ENCODE measurements at places on chromosomes 1 and 21. TPM values are rescaled to one million over a fixed set of nuclear protein-coding genes. Genes with fewer than 3 reads are reported as not detected.

Gene TMEM61
- total RNA-seq, result 1.0 TPM

Gene IFI44L
- total RNA-seq, result not detected

Gene OVAAL
- total RNA-seq, result not detected

Gene KCND3
- 0.15 TPM for total RNA-seq

Gene OR13G1
- not detected for total RNA-seq

Gene TNFSF4
- total RNA-seq, result 0.29 TPM

Gene INKA2
- 11.9 TPM for total RNA-seq

Gene SLAMF8
- total RNA-seq, result not detected

Gene KPRP
- not detected for total RNA-seq

Gene AMY2B
- total RNA-seq, result 0.90 TPM

Gene GPR3
- total RNA-seq, result 4.3 TPM

Gene PRAMEF25
- total RNA-seq, result not detected

DNA sequence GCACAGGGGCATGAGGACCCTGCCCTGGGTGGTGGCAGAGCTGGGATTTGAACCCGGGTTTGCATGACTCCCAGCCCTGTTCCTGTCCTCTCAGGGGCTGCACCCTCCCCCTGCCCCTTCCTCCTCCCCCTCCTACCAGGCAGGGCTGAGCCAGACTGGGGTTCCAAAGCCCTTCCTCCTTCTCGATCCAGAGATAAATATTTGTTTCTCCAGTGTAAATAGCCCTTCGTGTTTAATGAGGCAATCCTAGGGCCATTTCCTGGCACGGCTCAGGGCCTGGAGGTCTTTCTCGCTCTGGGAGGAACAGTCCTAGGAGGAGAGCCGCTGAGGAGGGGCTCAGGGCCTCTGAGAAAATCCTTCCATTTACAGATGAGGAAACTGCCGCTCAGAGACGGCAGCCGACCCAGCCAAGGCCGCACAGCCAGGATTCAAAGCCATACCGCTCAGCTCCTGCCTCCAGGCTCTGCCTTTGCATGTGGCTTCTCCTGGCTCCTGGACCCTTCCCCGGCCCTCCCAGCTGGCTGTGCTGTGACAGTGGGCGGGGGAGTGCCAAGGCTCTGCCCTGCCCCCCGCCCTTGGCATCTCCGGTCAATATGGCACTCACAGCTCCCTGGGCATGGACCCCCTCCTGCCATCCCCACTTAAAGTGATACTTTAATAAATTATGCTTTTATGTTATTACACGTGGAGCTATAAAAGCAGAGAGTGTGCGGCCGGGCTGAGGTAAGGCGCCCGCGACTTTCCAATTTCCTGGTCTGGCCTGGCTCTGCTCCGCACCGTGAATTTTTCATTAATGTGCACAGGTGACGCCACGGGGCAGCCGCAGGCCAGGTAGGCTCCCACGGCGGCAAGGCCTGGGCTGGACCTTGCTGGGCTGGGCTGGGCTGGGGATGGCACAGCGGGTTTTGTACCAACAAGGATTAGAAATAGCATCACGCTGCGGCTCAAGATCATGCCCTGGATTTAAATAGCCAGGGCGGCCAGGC lies 114.7 kb upstream of the WNT4 start:
- no peak for DNase-seq

GRCh38 chr1:150761801-150762200 lies 3.8 kb downstream of the CTSS start:
- no peak for DNase-seq

- peak; percentile 67 for DNase-seq
Observed at GRCh38 chr1:109478806-109479205, 4.9 kb upstream of the ATXN7L2 start.

- no peak for DNase-seq
Observed at GRCh38 chr1:190170321-190170720, 307.3 kb downstream of the BRINP3 start.

- DNase-seq, result no peak
Observed at GRCh38 chr1:66415866-66416265, 118.1 kb upstream of the SGIP1 start.

- DNase-seq, result no peak
Observed at GRCh38 chr1:33182401-33182841, 578 bp upstream of the TRIM62 start.

DNA sequence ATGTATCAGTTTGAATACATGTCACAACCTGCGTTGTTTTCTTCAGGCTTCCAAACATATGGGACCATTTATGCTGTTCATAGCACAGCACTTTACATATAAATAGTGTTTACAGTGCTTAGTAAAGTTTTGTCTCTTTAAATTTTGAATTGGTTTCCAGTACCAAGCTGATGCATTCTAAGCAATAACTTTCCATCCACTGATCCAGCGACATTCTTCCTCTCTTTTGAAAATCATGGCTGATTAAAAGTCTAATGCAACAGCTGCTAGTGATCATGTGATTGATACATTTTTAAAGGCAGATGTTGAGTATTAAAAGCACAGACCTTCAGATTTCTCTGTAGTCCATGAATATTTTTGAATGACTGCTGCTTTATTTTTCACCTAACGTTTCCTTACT lies 154.9 kb downstream of the PTPRC start:
- no peak for DNase-seq

- no peak for DNase-seq
Observed at GRCh38 chr1:62280150-62280549, 39.1 kb downstream of the KANK4 start.

DNA sequence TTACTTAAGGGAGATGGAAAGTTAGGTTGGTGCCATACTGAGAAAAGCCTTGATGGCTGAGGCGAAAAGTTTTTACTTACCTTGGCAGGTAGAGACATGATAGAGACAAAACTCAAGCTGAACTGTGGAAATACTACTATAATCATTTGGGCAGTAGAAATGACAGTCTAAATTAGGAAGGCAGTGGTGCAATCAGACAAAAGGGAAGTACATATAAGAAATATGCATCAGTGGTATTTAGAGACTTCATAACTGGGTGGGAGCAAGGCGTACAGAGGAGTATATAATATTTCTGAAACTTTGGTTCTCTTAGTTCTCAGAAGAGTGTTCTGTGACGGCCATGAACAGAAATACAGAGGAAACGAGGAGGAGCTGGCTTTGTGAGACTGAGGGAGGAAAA lies 2.4 kb upstream of the CEP350 start:
- DNase-seq, result no peak

DNA sequence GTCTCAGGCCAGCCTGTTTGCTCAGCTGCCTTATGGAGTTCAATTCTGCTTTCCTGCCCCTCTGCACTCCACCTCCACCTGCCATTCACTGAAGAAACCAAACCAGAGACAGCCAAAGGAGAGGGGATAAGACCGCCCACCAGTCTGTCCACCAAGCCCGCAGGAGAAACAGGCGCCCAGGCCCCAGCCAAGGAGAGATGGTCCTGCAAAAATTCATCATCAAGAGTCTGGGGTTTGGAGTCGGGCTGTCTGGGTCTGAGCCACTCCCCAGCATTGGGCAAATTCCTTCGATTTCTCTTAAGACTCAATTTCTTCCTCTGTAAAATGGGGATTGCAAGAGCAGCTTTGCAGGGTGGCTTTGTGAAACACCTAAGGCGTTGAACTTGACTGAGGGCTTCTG lies 121.4 kb upstream of the RUNX3 start:
- no peak for DNase-seq

GRCh38 chr21:40923901-40924300 lies 76.9 kb upstream of the DSCAM start:
- DNase-seq, result no peak

GRCh38 chr1:234272656-234273312 lies 100.5 kb upstream of the COA6 start:
- no peak for DNase-seq

GRCh38 chr21:38646213-38646837 lies 148.0 kb upstream of the ERG start:
- DNase-seq, result no peak

GRCh38 chr1:199247891-199248290 lies 609.1 kb downstream of the PTPRC start:
- DNase-seq, result no peak

GRCh38 chr1:153816283-153816889 lies 41.2 kb downstream of the SLC27A3 start:
- DNase-seq, result no peak

- DNase-seq, result no peak
Observed at GRCh38 chr1:162674034-162674608, 41.9 kb downstream of the DDR2 start.

DNA sequence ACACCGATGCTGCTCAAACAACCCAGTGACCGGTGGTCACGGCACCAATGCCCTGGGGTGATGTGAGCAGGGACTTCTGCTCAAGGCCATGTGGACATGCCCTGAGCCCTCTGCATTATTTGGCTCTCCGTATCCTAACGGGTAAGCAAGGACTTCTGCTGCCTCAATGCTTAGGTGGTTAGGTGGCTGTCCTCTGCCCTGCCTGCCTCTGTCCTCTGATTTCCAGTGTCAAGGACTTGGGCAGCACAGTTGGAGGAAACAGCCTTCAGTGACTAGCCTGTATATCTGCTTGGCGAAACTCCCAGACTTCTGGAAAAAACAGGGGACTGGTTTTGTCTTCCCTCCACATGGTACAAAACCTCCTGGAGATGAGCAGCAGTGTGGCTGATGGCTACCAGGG lies 34.5 kb downstream of the DNAJC11 start:
- no peak for DNase-seq

DNA sequence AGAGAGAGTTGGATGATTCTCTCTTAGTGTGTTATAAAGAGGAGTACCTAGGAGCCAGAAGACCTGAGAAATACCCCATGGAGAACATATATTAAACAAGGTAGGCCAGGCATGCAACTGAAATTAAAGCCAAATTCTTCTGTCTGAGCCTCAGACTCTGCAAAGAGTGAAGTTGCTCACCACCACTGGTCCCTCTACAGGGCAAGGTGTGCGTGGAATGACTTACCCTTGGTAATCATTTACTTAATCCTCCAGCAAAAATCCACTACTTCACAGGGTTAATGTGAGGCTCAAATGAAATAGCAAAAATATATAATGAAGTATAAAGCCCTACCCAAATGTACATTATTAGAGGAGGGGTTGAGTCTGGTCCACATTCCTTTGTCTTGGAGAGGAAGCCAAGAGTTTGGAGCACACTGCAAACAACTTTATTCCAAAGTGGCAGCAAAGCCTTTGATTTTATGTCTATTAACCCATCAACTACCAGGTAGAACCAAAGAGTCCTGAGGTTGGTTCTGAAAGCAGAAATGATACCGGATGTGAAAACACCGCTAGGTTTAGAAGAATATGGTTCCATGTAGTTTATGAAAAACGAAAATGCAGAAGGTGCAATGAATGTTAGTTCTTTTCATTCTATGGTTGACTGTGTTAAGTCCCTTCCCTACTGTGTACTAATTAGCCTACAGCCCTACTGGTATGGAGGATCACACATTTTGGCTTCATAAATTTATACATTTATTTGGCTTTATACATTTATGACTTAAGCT lies 8.5 kb downstream of the SSR2 start:
- DNase-seq, result no peak

DNA sequence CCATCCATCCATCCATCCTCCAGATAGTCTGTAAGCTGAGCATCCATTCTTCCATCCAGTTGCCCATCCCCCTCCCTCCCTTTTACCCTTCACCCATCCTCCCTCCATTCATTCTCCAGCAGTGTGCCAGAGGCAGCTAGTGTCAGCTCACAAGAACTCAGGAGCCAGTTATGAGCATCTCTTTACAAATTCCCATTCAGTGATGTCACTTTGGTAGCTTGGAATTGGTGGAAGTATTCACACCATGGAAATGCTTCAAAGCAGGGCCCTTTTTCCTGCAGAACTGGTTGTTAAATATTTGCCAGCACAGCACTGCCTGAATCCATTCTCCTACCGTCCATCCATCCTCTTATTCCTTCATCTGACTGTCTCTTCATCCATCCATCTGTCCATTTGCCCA lies 72.5 kb downstream of the ARHGEF10L start:
- no peak for DNase-seq

- no peak for DNase-seq
Observed at GRCh38 chr1:229298887-229299503, 28.1 kb downstream of the RAB4A start.

DNA sequence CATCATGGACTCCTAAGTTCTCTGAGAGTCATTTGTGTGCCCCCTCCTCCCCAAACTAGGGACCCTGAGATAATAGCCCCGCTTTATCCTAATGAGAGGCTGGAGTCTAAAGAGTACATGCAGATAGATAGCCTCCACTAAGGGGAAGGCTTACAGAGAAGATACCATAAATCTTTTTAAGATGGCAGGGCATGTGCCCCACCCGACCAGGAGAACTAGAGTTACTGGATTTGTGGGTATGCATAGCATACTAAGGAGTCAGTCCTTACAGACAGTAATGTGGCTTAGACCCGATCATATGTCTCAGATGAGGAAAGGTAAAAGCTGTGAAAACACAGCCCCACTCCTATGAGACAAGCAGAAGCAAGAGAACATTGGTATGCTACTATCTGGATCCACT lies 25.7 kb upstream of the PKN2 start:
- DNase-seq, result no peak

DNA sequence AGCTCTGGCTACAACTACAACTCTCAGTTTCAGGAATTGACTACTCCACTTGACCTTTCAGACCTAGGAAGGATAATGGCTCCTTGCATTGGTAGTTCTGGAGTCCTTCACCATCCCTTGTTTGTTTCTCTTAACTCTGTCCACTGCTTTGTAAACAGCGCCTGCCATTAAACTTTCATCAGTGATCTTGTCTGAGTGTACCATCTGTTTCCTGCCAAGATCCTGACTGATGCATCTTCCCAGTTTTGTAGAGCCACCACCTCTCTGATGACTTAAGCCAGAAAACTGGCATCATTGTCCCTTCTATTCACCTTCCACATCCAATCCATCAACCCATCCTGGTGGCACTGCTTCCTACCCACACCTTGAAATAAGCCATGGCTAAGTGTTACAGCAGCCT lies 15.2 kb downstream of the MAP10 start:
- no peak for DNase-seq

Data from H9 (cell line).